Stimulated activated CD4-positive, alpha-beta T cell treated with anti-CD3 and anti-CD28 coated beads, TNF-alpha, amount 100 ng/mL, for 24 hours (primary cell): ENCODE measurements at places on chromosomes 7 and 10.

GRCh38 chr10:11846542-11846941 lies 23.4 kb downstream of the PROSER2 start:
- DNase-seq: no peak

GRCh38 chr7:106371629-106372028 lies 86.8 kb upstream of the NAMPT start:
- no peak for DNase-seq

DNA sequence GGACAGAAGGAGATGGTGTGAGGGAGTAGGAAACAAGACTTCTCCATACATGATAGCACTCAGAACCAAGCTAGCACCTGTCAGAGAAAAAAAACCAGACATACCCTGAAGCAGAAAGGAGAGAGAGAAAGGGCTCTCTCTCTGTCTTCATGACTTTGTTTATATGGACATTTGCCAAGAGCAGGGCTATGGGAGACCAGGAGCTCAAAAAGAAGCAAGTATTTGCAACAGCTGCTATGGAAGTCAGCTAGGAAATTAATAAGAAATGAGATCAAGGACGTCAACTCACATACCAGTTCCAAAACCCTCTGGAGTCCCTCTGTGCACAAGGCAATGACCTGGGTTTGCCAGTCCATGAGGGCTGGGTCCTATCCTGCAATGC lies 111.6 kb downstream of the SGMS1 start:
- DNase-seq: no peak

DNA sequence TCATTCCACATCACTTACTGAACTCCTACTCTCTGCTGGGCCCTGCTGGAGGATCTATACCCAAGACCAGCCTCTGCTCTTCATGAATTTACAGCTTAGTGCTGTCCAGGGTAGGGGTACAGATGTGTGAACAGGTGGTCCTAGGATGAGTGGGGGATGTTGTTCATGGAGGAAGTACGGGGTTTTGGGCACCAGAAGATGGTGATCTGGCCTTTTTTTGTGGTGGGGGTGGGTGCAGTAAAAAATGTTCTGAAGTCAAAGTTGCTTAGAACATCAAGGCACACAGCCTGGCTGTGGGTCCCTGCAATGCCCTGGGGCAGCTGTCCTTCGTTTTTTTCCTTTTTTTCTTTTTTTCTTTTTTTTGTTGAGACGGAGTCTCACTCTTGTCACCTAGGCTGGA lies 34.2 kb upstream of the GNA12 start:
- no peak for DNase-seq

GRCh38 chr10:48805848-48806247 lies 121.2 kb downstream of the WDFY4 start:
- DNase-seq: no peak

GRCh38 chr7:139645572-139646523 lies 122.4 kb downstream of the CLEC2L start:
- DNase-seq: peak; percentile 70

DNA sequence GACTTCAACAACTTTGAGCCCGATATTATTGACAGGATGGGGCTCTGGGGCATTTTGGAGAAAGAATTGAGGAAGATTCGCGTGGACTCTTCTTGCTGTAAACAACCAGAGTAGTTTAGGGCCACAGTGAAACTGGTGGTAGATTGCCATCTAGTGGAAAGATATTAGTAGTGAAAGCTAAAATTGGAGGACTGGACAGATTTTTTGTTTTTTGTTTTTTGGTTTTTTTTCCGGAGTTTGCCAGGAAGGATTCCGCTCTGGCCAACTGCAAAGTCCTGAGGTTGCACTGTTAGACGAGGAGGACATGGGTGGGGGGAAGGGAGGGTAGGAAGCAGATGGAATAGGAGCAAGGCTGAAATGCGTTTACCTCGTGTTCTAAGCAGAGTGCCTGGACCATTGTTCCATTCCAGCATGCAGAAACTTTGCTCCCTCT lies 11.7 kb downstream of the NOBOX start:
- no peak for DNase-seq

- DNase-seq: no peak
These were observed 31.1 kb downstream of the TAX1BP1 start for GRCh38 chr7:27771111-27771510.
